Upper lobe of right lung (tissue), 1 donor: ENCODE measurements at places on chromosomes 6 and 20. TPM values are rescaled to one million over a fixed set of nuclear protein-coding genes. Genes with fewer than 3 reads are reported as not detected.

The SIRPB2 gene
- total RNA-seq, result 14.3 TPM

The BPI gene
- total RNA-seq, result not detected

The SERPINB1 gene
- 101 TPM for total RNA-seq

The RBM12 gene
- total RNA-seq, result 72.5 TPM

The RAMACL gene
- total RNA-seq, result 8.0 TPM

The NFATC2 gene
- 7.6 TPM for total RNA-seq

The WFDC10B gene
- total RNA-seq, result not detected

The KHDRBS2 gene
- total RNA-seq, result 9.4 TPM

The CNR1 gene
- 21.6 TPM for total RNA-seq

The HLA-C gene
- 1,073 TPM for total RNA-seq

The CRISP3 gene
- not detected for total RNA-seq

DNA sequence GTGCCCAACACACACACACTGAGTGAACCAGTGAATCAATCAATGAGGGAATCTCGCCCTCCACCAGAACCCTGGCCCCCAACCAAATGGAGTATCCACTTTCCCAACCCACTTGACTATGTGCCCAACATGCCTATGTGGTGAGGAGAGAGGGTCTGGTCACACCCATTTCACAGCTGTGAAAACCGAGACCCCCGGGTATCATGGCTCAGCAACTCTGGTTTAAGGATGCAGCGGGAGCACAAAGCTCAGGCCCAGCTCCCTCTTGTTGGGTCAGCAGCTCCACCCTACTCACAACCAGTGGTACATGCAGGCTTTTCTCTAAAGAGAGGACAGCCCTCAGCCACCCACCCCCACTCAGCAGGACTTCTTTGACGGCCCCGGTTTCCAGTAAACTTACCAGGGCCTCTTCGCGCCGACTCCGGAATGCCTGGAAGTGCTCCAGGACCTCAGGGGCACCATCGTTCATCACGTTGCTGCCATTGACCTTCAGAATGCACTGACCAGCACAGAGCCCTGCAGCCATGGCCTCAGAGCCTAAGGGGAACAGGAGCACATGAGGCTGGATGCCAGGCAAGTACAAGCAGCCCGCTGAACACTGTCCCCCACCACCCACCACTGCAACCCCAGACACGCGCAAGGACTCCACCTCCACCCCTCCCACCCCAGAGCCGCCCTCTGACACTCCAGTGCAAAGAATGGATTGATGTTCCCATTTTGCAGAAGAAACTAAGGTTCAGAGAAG is 174.7 kb downstream of the PREX1 start:
- H3K27ac ChIP-seq, result no peak overlapping the region
- H3K4me1 ChIP-seq, result no peaks in the 10 kb centered on the region
- no peaks in the 10 kb centered on the region for H3K27me3 ChIP-seq
- no peak overlapping the region for H3K4me3 ChIP-seq
- peaks cover 83% of the 10 kb centered on the region for H3K36me3 ChIP-seq

GRCh38 chr6:83592770-83593394 is 80.5 kb downstream of the PRSS35 start:
- H3K27me3 ChIP-seq, result no peaks in the 10 kb centered on the region
- H3K27ac ChIP-seq, result no peak overlapping the region
- no peaks in the 10 kb centered on the region for H3K36me3 ChIP-seq
- no peak for DNase-seq
- H3K4me1 ChIP-seq, result no peaks in the 10 kb centered on the region

GRCh38 chr20:14583413-14583812 is 246.0 kb upstream of the FLRT3 start:
- H3K36me3 ChIP-seq, result no peaks in the 10 kb centered on the region
- H3K27me3 ChIP-seq, result no peaks in the 10 kb centered on the region
- no peak overlapping the region for H3K4me3 ChIP-seq
- no peak for DNase-seq
- H3K27ac ChIP-seq, result no peak overlapping the region

DNA sequence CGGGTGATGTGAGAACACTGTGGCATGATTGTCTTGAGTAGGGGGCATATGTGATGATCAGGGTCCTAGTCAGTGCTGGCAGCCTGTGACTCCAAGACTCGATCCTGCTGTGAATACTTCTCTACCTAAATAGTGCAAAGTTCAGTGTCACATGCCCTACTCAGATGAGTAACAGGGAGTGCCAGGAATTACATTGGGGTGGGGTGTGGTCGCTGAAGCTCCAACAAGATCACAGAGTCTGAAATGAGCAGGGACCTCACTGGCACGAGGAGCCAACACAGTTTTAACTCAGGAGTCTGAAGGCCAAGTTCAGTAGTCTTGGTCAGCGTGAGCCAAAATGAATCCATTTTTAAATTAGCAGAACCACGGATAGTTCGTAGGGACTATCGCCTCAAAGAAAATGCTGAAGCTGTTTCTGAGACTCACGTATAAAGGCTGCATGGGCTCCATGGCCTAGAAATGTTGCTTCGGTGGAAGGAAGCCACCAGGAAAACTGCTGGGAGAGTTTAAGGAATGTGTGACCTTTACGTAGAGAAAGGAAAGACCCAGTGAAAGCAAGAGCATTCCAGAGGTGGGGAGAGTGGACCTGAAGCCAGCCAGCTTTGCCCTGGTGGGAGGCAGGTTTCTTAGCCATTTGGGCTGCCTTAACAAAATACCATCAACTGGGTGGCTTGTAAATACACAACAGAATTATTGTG is 72.2 kb downstream of the RPP40 start:
- no peaks in the 10 kb centered on the region for H3K4me1 ChIP-seq
- DNase-seq, result no peak
- no peak overlapping the region for H3K27ac ChIP-seq
- no peaks in the 10 kb centered on the region for H3K27me3 ChIP-seq
- H3K4me3 ChIP-seq, result no peak overlapping the region

DNA sequence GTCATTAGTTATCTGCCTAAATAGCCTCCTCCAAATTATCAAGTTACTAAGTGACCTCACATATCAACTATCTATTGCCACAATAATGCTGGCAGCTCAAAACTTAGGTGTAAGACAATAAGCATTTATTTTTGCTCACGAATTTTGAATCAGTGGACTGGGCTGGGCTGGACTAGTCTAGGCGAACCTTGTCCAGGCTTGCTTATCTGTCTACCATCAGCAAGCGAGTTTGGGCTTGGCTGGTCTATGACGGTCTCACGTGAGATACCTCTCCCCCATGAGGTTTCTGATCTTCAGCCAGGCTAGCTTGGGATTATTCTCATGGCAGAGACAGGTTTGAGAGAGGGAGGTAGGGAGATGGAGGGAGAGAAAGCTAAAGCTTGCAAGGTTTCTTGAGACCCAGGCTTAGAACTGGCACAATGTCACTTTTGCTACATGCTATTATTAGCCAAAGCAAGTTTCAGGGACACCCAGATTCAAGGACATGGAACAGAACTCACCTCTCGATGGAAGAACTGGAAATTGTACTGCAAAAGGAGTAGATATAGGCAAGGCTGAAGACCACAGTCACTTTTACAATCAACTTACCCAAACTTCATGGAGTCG is 80.9 kb downstream of the WASF1 start:
- no peak overlapping the region for H3K4me3 ChIP-seq
- peaks cover 19% of the 10 kb centered on the region for H3K4me1 ChIP-seq
- no peak overlapping the region for H3K27ac ChIP-seq
- no peaks in the 10 kb centered on the region for H3K27me3 ChIP-seq
- H3K36me3 ChIP-seq, result no peaks in the 10 kb centered on the region
- DNase-seq, result no peak

- peaks cover 19% of the 10 kb centered on the region for H3K4me1 ChIP-seq
- no peaks in the 10 kb centered on the region for H3K27me3 ChIP-seq
- DNase-seq, result no peak
- H3K4me3 ChIP-seq, result no peak overlapping the region
- no peaks in the 10 kb centered on the region for H3K36me3 ChIP-seq
Observed at GRCh38 chr6:166379103-166379586, 3.6 kb downstream of the MPC1 start.

DNA sequence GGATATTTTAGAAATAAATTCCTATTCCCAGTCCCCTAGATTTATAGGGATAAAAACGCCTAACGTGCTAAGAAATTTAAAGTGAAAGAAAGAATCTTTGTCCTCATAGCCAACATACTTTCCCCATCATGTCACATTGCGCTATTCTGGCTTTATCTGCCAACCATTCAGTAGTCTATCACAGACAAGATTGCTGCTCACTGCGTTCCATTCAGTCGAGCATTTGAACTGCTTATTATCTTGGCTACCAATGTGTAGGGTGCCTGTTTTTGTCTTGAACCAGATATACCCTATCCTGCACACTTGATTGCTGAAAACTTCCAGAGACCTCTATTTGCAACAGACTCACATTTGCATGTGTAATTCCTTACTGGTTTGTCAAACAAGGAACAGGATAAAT is 751.5 kb downstream of the EPHA7 start:
- DNase-seq, result no peak
- H3K27me3 ChIP-seq, result no peaks in the 10 kb centered on the region
- H3K4me1 ChIP-seq, result no peaks in the 10 kb centered on the region
- H3K36me3 ChIP-seq, result no peaks in the 10 kb centered on the region
- H3K27ac ChIP-seq, result no peak overlapping the region

DNA sequence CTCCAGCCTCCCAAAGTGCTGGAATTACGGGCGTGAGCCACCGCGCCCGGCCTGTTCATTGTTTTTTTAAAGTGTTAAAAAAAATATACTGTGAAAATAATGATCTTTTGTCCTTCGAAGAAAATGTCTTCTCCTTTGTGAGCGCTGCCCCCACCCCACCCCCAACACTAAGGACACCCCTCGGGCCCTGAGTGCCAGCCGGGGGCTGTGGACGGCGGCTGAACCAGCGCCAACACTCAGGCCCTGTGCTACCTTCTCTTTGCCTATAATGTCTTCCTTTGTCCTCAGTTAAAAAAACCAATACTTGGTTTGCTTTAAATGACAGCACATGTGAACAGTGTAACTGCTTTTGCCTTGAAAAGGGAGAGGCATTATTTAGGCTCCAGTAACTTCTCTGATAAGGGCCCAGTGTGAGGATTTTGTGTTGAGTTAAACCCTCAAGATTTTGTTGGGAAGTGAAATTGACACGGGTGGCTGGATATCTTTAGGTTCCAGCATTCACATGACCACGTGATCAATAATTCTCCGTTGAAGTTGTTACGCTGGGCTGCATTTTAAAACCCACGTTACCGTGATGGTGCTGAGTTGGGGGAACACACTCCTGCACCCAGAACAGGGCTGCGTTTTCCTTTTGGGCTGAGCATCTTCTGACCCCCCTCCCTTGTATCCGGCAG is 9.5 kb upstream of the ADRM1 start:
- H3K4me3 ChIP-seq, result no peak overlapping the region
- H3K36me3 ChIP-seq, result peaks cover 62% of the 10 kb centered on the region
- no peaks in the 10 kb centered on the region for H3K4me1 ChIP-seq
- no peak overlapping the region for H3K27ac ChIP-seq

DNA sequence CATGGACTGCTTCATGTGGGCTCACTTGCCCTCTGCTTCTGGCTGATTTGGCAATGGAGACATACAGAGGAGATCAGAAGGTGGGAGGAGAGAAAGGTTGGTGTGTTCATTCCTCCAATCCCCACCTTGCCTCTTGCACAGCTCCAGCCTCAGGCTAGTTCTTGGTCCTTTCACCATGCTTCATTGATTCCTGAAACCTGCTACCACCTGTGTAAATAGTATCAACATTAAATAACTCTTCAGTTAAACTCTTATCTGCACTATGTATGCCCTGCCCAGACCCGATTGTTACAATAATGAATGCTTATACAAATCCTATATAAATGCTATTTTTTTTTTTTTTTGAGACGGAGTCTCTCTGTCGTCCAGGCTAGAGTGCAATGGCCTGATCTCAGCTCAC is 174.5 kb downstream of the CD83 start:
- no peak for DNase-seq
- H3K4me3 ChIP-seq, result no peak overlapping the region
- H3K27ac ChIP-seq, result no peak overlapping the region
- no peaks in the 10 kb centered on the region for H3K27me3 ChIP-seq
- no peaks in the 10 kb centered on the region for H3K36me3 ChIP-seq
- H3K4me1 ChIP-seq, result no peaks in the 10 kb centered on the region

DNA sequence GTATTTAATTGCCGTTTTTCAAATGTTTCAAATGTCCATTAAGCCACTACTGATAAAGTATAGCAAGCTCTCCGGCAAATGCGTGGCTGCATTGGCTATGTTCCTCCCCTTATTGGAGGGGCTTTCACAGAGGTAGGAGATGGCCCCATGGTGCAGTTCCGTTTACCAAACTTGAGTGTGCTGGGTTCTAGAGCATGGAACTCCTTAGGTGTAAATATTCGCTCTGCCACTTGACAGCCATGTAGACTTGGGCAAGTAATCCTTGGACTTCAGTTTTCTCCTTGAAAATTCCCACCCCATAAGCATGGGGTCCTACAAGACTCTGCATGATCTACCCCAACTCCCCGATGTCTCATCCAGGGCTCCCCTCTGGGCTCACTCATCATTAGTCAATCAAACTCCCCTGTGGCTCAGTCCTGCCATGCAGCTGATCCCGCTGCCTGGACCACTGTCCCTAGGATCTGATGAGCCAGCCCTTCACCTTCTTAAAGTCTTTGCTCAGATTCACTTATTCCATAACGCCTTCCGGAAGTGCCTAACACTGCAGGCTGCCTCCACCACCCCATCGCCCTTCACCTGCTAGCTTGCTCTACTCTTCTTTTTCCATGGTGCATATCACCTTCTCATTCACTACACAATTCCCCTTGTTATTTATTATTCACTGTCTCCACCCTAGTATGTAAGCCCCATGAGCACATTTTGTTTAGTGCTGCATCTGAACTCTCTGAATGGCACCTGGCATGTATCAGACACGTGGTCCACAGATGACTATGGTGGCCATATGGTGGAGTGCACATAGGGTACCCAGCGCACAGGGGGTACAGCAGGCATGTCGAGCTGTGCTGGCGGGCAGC is 18.8 kb downstream of the PRR18 start:
- H3K27ac ChIP-seq, result no peak overlapping the region
- no peaks in the 10 kb centered on the region for H3K36me3 ChIP-seq
- no peak overlapping the region for H3K4me3 ChIP-seq
- H3K4me1 ChIP-seq, result no peaks in the 10 kb centered on the region
- H3K27me3 ChIP-seq, result peaks cover 10% of the 10 kb centered on the region
- DNase-seq, result no peak

GRCh38 chr6:39279539-39279938 is 34.7 kb downstream of the KCNK17 start:
- no peaks in the 10 kb centered on the region for H3K27me3 ChIP-seq
- no peak overlapping the region for H3K27ac ChIP-seq
- H3K4me1 ChIP-seq, result no peaks in the 10 kb centered on the region
- DNase-seq, result peak; percentile 57
- no peaks in the 10 kb centered on the region for H3K36me3 ChIP-seq
